Activated T-cell treated with anti-CD3 and anti-CD28 coated beads, Interleukin-2, amount 50 U/mL, for 72 hours (primary cell): ENCODE measurements at places on chromosomes 1 and 21.

DNA sequence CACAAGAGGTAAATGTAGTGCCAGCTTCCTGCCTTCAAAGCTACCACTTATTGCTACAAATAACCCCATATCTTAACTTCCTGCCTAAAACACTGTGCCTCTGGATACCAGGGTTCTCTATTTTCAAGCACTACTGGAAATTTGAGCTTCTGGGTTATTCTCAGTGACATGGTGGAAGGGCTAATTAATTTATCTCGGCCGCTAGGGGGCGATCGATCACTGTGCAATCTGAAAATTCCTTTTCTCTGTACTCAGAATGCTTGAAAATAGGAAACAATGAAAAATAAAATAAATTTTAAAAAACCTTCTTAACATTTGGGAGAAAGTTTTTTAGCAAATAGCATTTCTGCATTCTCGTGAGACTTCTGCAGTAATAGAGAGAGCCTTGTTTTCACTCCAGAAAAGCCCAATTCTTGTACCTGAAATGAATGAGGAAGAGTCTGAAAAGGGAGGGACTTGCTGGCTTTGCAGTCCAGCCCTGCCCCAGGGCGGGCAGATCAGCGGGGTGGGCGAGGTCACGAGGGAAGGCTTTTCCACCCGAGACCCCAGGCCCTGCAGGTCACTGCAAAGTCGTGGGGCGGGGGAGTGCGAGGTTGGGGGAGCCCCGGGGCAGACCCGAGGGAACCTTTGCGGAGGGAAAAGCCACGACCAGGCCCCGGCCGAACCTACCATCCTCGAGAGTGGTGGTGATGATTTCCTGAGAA, 276.7 kb downstream of the PCP4 start:
- H3K27me3 ChIP-seq, result no peaks in the 10 kb centered on the region
- H3K4me1 ChIP-seq, result no peaks in the 10 kb centered on the region
- no peaks in the 10 kb centered on the region for H3K36me3 ChIP-seq
- H3K27ac ChIP-seq, result no peak overlapping the region
- H3K4me3 ChIP-seq, result no peak overlapping the region
- peak; percentile 32 for DNase-seq

DNA sequence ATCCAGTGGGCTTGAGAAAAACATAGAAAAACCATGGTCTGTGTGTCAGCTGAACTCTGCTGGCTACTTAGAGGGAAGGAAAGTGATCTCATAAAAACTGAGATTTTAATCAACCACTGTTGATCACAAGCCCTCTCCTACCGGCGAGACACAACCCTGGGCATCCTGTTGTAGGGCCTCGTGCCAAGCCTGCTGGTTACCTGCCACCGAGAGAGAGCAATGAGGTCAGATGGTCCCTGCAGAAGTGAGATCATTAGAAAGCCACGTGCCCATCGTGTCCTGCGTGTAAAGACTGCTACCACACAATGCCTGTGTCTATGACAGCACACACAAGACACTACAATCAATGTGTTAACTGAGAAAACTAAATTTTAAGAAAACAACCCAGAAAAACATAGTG, 41.7 kb upstream of the GPR153 start:
- peaks cover 2% of the 10 kb centered on the region for H3K36me3 ChIP-seq
- H3K4me3 ChIP-seq, result no peak overlapping the region
- no peak for DNase-seq
- no peaks in the 10 kb centered on the region for H3K27me3 ChIP-seq
- H3K4me1 ChIP-seq, result no peaks in the 10 kb centered on the region

DNA sequence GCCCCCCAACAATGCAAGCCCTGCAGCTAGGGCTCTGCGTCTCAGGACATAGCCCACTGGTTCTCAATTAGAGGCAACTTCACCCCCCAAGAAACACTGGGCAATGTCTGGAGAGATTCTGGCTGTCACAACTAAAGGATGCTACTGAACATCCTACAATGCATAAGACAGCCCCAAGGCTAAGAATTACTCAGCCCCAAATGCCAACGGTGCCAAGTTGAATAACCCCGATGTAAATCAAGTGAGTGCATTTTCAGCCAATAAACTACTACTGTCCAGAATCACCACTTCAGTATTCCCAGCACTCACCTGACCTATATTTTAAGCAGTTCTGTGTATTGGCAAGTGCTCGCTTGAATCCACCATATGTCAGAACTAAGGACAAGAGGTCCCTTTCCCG, 6.9 kb downstream of the RIPK4 start:
- H3K36me3 ChIP-seq, result no peaks in the 10 kb centered on the region
- H3K4me1 ChIP-seq, result peaks cover 24% of the 10 kb centered on the region
- H3K27ac ChIP-seq, result no peak overlapping the region
- no peak overlapping the region for H3K4me3 ChIP-seq

DNA sequence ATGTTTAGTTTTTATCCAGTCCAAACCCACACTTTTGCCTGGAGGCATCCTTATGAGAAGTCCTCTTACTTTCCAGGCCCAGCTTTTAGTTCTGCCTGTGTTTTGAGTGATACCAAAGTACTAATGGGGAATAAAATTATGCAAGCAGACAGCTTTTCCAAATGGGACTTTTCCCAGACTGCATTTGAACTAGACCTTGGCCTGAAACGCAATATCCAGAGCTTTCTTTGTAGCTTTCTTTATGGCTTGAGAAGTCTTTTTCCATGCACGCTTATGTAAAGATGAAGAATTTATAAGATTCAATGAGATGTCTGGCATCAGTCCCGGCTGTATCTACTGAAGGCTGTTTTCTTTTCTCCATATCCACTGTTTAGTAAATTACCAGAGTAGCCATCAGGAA, 236.6 kb upstream of the RAB4A start:
- H3K4me1 ChIP-seq, result peaks cover 10% of the 10 kb centered on the region
- no peaks in the 10 kb centered on the region for H3K36me3 ChIP-seq
- no peak for DNase-seq
- no peak overlapping the region for H3K27ac ChIP-seq

GRCh38 chr1:179036844-179037465, 11.3 kb downstream of the FAM20B start:
- H3K4me3 ChIP-seq, result peak overlapping the region; percentile 26
- H3K27me3 ChIP-seq, result no peaks in the 10 kb centered on the region
- peaks cover 71% of the 10 kb centered on the region for H3K4me1 ChIP-seq
- H3K27ac ChIP-seq, result peak overlapping the region; percentile 4

DNA sequence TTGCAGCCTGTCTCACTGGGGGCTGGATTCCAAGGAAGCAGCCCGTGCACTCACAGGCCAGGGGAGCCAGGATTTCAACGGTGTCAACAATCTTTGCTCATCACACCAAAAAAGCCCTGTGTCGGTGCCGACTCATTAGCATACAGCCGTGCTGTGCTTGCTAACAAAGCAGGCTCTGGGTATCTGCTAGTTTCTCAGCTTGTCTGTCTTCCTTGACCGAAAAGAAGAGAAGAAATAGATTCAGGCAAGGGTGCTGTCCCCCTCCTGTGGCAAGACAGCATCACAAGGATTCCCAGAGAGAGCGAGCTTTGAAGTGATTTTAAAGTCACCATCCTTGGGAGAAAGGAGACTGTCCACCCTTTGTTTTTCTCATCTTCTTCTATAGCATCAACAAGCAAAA, 214.7 kb downstream of the SDCCAG8 start:
- no peaks in the 10 kb centered on the region for H3K36me3 ChIP-seq
- no peak overlapping the region for H3K4me3 ChIP-seq
- no peak overlapping the region for H3K27ac ChIP-seq
- DNase-seq, result no peak
- no peaks in the 10 kb centered on the region for H3K27me3 ChIP-seq

DNA sequence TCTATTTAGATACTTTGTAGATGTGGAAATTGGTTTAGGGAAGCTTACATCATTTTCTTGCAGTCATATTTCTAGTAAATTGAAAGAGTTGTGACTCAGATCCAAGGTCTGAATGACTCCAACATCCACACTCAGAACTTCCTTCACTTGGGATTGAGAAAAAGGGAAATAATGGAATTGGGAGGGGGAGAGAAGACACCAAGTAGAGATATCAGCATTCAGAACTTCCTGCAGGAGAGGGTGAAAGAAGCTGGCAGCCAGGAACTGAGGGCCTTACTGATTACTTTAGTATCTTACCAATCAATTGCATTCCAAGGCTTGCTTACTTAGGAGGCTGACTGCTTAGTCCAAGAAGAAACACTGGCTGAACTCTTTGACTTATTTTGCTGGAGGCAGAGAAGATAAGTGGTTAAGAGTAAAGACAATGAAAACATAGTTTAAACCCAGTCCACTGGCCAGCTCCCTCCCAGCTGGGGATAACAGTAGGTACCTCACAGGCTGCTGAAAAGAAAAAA, 21.7 kb downstream of the APP start:
- no peak for DNase-seq
- no peaks in the 10 kb centered on the region for H3K27me3 ChIP-seq
- peak overlapping the region; percentile 48 for H3K27ac ChIP-seq
- H3K36me3 ChIP-seq, result peaks cover 4% of the 10 kb centered on the region

DNA sequence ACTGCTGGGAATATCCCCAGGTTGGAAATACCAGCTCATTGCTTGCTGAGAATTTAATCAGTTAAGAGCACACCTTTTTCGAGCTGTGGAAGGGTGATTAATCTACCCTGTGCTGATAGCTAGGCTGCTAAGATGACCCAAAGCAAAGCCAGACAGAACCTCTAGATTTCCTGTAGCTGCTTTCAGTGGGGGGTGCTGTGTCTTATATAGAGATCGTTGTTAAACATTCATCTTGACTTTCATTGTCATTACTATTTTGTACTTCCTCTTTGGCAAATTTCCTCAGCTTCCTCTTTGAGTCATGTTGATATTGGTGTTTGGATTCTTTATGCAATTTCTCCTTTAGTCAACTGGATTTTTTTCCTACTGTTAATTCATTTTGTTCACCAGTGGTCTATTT, 155.3 kb downstream of the DISC1 start:
- H3K4me3 ChIP-seq, result no peak overlapping the region
- no peaks in the 10 kb centered on the region for H3K36me3 ChIP-seq
- H3K27me3 ChIP-seq, result no peaks in the 10 kb centered on the region
- DNase-seq, result no peak

DNA sequence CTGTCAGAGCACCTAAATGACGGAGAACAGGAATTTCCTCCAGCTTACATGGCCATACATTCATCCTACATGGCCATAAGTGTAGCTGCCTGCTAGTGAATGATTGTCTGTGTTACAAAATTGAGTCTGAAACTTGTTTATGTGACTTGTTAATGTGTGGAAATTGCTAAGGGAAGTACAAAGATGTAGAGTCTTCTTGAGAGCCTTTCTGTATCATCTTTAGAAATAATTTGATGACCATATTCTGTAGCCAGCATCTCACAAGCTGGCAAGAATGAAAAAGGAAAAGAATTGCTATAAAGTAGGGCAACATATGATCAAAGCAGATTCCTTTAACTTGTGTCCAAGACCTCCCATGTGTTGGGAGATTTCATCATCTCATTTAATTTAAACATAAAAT, 339.2 kb upstream of the LRRC7 start:
- no peak overlapping the region for H3K4me3 ChIP-seq
- no peaks in the 10 kb centered on the region for H3K4me1 ChIP-seq
- H3K27ac ChIP-seq, result no peak overlapping the region
- DNase-seq, result no peak
- no peaks in the 10 kb centered on the region for H3K36me3 ChIP-seq

DNA sequence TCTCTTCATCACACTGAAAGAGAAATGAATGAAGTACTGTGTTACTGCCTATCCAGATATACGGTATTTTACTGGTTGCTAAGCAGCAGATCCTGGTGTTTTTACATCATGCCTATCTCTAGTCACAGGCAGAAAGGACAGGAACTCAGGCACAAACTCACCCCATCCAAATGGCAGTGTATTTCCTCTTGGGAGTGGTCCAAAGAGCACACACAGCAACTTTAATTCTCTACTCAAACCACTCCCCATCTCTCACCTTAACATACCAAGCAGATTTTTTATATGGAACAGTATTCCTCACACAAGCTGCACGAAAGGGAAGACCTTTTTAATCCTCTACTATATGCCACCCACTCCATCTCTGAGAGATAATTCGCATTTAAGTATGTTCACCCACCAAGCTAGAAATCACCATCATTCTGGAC, 27.3 kb downstream of the EIF4G3 start:
- H3K4me3 ChIP-seq, result no peak overlapping the region
- H3K27ac ChIP-seq, result no peak overlapping the region
- H3K4me1 ChIP-seq, result no peaks in the 10 kb centered on the region

GRCh38 chr1:44314452-44314851, 40.6 kb downstream of the ERI3 start:
- H3K27me3 ChIP-seq, result no peaks in the 10 kb centered on the region
- H3K36me3 ChIP-seq, result peaks cover 6% of the 10 kb centered on the region
- DNase-seq, result no peak
- H3K4me1 ChIP-seq, result peaks cover 4% of the 10 kb centered on the region
- no peak overlapping the region for H3K27ac ChIP-seq

GRCh38 chr21:46437096-46437498, 21.6 kb upstream of the DIP2A start:
- H3K36me3 ChIP-seq, result peaks cover 8% of the 10 kb centered on the region
- H3K4me1 ChIP-seq, result no peaks in the 10 kb centered on the region
- DNase-seq, result no peak
- H3K27me3 ChIP-seq, result no peaks in the 10 kb centered on the region
- no peak overlapping the region for H3K4me3 ChIP-seq
- H3K27ac ChIP-seq, result no peak overlapping the region

GRCh38 chr1:206816390-206817287, 44.3 kb upstream of the IL10 start:
- H3K4me1 ChIP-seq, result peaks cover 45% of the 10 kb centered on the region
- no peaks in the 10 kb centered on the region for H3K27me3 ChIP-seq
- H3K36me3 ChIP-seq, result peaks cover 3% of the 10 kb centered on the region
- H3K4me3 ChIP-seq, result peak overlapping the region; percentile 83
- peak overlapping the region; percentile 83 for H3K27ac ChIP-seq

- H3K27ac ChIP-seq, result no peak overlapping the region
- H3K27me3 ChIP-seq, result no peaks in the 10 kb centered on the region
- no peak for DNase-seq
- no peak overlapping the region for H3K4me3 ChIP-seq
Observed at GRCh38 chr1:84083307-84083706, 60.8 kb upstream of the PRKACB start.

DNA sequence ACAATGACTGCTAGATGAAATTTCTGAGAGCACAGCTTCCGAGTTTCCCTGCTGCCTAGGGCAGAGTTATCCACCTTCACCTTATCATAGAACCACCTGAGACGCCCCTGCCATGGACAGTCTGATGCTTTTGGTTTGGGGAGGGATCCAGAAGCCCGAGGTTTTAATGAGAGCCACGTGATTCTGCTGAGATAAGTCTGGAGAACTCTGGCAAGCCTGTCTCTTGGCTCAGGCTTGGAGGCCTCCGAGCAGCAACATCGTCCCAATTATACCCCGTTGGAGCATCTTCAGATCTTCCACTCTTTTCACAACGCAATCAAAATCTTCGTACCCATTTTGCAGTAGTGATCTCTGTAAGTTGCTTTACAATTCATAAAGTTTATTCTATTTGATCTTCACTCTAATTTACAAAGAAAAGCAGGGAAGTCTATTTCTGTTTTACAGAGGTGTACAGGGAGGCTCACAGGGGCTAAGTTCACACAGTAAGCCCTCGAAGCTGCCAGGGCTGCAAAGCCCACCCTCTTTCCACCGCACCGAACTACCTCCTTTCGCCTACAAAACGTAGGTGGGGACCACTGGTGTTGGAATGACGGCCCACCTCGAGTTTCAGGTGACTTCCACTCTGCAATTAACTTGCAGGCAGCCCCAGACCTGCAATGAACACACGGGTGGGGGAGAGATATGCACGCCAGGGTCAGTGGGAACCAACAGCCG, 513 bp upstream of the HHAT start:
- DNase-seq, result no peak
- H3K27me3 ChIP-seq, result peaks cover 22% of the 10 kb centered on the region
- H3K27ac ChIP-seq, result peak overlapping the region; percentile 65

GRCh38 chr1:5742032-5742431, 250.2 kb downstream of the NPHP4 start:
- H3K4me3 ChIP-seq, result no peak overlapping the region
- no peaks in the 10 kb centered on the region for H3K4me1 ChIP-seq
- no peaks in the 10 kb centered on the region for H3K36me3 ChIP-seq
- peaks cover 7% of the 10 kb centered on the region for H3K27me3 ChIP-seq
- no peak overlapping the region for H3K27ac ChIP-seq
- DNase-seq, result no peak
